Activated naive CD8-positive, alpha-beta T cell treated with anti-CD3 and anti-CD28 coated beads for 36 hours (primary cell): ENCODE measurements at places on chromosomes 7 and 10. TPM values are rescaled to one million over a fixed set of nuclear protein-coding genes. Genes with fewer than 3 reads are reported as not detected.
A peak's percentile ranks its signal among the peaks of the same experiment; 100 is the strongest.

DNA sequence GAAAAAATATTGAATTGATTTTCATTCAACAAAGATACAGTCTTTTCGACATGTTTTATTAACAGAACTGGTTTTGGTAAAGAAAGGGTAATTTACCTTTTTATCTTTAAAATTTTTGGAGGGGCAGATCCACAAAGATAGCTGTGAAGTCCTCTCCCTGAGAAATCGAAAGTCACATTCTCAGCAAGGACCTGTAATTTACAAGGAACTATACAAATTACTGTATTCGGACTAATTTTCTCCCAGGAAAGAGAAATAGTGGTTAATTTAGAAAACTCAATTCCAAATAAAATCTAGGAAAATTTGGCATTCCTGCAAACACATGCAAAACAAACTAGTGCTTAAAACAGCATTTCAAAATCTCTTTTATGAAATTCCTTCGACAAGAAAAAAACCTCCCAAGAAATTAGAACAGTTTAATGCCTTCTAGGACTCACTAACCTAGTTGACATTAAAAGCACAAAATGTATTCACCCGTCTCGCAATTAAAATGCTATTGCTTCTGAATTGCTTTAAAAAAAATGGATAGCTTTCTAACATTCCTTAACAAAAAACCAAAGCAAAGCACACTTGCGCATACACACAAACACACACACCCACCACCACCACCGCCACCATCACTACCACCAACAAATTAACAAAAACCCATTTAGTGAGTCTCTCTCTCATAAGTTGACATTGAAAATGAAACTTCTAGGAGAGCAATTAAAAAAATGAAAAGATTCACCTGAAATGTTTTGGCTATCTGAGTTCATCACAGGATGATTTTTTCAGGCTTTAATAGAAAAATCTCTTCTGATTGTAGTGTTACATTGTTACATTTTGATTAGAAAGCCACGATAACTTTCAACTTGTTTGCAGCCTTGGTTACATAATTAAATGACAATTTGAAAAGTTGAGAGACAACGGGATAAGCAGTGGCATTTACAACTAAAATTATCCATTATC, 4.0 kb upstream of the NKX2-3 start:
- H3K4me3 ChIP-seq: no peak overlapping the region
- DNase-seq: no peak
- peaks cover 98% of the 10 kb centered on the region for H3K27me3 ChIP-seq

- H3K27me3 ChIP-seq: no peaks in the 10 kb centered on the region
- no peaks in the 10 kb centered on the region for H3K36me3 ChIP-seq
- DNase-seq: no peak
- no peak overlapping the region for H3K4me3 ChIP-seq
- no peak overlapping the region for H3K27ac ChIP-seq
Measured at GRCh38 chr7:411677-412312, 107.9 kb downstream of the PDGFA start.

DNA sequence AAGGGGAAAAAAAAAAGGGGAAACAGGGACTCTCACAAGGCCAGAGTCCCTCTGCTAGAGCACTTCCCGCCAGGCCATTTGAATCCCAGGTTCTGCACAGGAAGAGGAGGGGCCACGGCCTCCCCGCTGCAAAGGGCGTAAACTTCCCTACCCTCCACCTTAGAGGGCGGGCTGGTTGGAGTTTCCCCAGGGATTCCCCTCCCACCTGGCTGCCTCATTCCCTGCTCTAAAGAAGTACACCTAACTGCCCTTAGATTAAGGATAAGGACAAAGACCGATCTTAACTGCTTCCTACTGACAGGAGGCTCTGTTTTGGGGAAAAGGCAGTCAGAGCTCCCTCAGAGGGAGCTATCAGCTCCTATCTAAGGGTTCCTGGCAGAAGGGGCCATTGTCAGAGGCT, 102.0 kb upstream of the ARMC3 start:
- H3K4me3 ChIP-seq: no peak overlapping the region
- no peaks in the 10 kb centered on the region for H3K4me1 ChIP-seq
- H3K27ac ChIP-seq: no peak overlapping the region
- DNase-seq: no peak
- H3K27me3 ChIP-seq: no peaks in the 10 kb centered on the region

GRCh38 chr10:48494611-48495010, 110.3 kb downstream of the ARHGAP22 start:
- no peak for DNase-seq
- no peak overlapping the region for H3K4me3 ChIP-seq
- peaks cover 19% of the 10 kb centered on the region for H3K27me3 ChIP-seq
- no peaks in the 10 kb centered on the region for H3K36me3 ChIP-seq
- peaks cover 15% of the 10 kb centered on the region for H3K4me1 ChIP-seq
- no peak overlapping the region for H3K27ac ChIP-seq

DNA sequence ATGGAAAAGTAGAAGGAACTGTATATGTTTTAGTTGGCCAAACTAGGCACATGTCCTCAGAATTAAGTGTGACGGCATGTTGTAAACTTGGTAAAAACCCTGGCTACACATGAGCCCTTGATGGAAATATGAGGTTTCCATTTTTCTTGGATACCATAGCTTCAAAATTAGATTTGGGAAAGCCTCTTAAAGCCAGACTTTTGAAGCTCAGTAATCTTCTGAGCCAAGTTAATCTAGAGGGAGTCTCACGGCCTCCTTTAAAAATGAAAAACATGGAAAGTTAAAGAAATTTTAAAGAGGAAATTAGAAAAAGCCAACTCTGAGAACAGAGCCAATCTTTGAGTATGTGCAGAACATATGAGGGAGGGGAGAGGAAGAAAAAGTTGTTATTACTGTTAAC, 376.0 kb downstream of the CTNNA3 start:
- DNase-seq: no peak
- H3K4me1 ChIP-seq: no peaks in the 10 kb centered on the region
- no peaks in the 10 kb centered on the region for H3K36me3 ChIP-seq
- no peak overlapping the region for H3K4me3 ChIP-seq
- H3K27me3 ChIP-seq: no peaks in the 10 kb centered on the region
- H3K27ac ChIP-seq: no peak overlapping the region

DNA sequence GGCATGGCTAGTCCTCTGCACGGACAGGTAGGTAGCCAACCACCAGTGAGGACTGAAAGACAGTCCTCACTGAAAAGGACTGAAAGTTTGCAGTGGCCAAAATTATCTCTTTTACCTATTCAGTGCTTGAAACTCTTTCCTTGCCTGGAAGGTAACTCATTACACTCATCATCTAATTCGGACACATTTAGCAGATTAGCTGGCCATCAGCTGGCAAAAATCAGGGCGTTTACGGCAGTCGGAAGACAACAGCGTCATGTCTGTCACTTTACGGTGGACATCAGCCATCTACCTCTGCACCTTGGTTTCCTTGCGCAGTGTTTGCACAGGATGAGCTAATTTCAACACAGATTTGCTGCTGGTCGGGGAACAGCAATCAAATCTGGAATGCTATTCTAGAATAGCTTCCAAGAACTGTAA, 740 bp downstream of the ANXA7 start:
- H3K4me3 ChIP-seq: peak overlapping the region; percentile 86
- peaks cover 39% of the 10 kb centered on the region for H3K4me1 ChIP-seq
- H3K27ac ChIP-seq: peak overlapping the region; percentile 87
- H3K36me3 ChIP-seq: peaks cover 23% of the 10 kb centered on the region
- DNase-seq: peak; percentile 40

GRCh38 chr7:1525409-1525808, 5.1 kb upstream of the MAFK start:
- no peak for DNase-seq
- H3K36me3 ChIP-seq: no peaks in the 10 kb centered on the region

The ACTA2 gene
- 4.7 TPM for total RNA-seq

The RBP4 gene
- total RNA-seq: not detected

The TRIL gene
- not detected for total RNA-seq
